ENCODE measurements at places on chromosomes 4 and X.

DNA sequence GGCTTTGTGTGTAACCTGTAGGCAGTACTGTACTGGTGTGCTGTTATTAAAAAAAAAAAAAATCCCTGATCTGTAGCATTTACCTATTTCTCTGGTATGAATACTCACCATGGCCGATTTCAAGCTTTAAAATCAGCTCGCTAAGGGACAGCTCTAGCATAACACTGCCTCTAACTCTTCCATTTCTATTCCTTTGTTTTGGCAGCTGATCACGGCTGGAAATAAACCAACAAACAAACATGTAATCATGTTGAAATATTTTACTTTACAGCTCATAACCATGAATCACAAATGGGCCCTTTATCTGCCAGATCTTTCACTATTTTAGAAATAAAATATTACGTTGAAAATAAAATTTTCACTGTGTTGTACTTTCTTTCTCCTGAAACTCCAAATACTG lies 60.5 kb upstream of the IL15 start:
- no peak overlapping the region for H3K4me3 ChIP-seq
- H3K27ac ChIP-seq = no peak overlapping the region
- DNase-seq = no peak
- H3K36me3 ChIP-seq = no peaks in the 10 kb centered on the region
- peaks cover 16% of the 10 kb centered on the region for H3K4me1 ChIP-seq

DNA sequence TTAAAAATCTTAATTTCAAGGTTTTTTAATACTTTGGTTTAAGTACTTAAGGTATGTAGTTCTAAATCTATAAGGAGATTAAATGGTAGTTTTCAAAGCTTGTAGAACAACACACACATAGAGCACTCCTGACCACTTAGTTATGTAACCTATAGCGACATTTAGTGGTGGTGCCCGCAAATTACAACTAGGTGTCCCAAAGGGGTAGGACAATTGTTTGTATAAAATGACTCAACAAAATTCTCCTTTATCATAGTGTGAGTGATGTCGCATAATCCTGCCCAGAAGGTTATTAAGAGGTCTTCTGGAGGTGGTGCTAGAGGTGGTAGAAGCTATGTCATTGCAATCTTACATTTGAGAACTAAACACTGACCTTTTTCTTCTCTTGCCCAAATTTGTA lies 373.0 kb upstream of the RASGEF1B start:
- H3K27me3 ChIP-seq = peaks cover 6% of the 10 kb centered on the region
- peak; percentile 84 for DNase-seq
- H3K36me3 ChIP-seq = no peaks in the 10 kb centered on the region

- H3K4me1 ChIP-seq = no peaks in the 10 kb centered on the region
- H3K27ac ChIP-seq = no peak overlapping the region
- H3K4me3 ChIP-seq = no peak overlapping the region
- H3K27me3 ChIP-seq = no peaks in the 10 kb centered on the region
Measured at GRCh38 chr4:2165391-2165790, 76.5 kb downstream of the HAUS3 start.

DNA sequence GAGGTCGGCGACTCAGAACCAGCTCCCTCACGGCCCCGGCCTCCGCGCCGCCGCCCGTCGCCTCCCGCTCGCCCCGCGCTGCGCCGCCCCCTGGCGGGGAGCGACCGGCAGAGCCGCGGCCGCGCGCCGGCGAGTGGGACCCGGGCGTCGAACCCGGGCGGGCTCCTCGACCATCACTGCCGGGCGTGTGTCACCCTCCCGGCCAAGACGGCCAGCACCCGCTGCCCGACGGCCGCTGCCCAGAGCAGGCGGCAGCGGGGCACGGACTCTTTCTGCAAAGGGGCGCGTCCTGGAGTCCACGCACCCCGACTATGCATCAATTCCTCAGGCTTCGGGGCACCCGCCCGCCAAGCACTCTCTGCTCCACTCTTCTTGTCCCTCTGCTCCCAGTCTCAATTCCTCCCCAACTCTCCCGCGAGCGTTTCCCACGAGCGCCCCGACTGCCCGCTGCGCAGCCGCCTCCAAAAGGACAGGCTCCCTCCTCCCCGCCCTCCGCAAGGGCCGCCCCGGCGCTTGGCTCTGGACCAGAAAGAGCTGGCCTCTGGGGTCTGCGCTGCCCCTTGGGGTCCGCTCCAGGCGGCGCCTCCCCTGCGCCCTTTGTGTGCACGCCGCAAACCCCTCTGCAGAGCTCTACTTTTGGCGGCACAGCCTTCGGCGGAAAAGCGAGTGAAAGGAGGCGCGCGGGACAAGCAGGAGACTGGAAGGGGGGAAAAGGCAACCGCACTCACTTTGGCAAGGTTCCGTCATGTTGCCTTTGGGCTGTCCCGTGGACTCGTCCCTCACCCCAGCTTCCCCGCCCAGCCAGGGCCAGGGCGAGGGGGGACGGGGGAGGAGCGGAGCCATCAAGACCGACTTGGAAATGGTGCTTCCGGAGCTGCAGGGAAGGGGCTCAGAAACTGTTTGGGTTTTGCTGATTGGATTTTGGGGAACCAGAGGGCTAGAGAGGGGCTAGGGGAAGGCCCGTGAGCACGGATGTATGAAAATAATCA lies 1.0 kb downstream of the PDE5A start:
- H3K36me3 ChIP-seq = no peaks in the 10 kb centered on the region
- no peak overlapping the region for H3K27ac ChIP-seq
- H3K4me3 ChIP-seq = peak overlapping the region; percentile 65
- H3K4me1 ChIP-seq = peaks cover 4% of the 10 kb centered on the region

DNA sequence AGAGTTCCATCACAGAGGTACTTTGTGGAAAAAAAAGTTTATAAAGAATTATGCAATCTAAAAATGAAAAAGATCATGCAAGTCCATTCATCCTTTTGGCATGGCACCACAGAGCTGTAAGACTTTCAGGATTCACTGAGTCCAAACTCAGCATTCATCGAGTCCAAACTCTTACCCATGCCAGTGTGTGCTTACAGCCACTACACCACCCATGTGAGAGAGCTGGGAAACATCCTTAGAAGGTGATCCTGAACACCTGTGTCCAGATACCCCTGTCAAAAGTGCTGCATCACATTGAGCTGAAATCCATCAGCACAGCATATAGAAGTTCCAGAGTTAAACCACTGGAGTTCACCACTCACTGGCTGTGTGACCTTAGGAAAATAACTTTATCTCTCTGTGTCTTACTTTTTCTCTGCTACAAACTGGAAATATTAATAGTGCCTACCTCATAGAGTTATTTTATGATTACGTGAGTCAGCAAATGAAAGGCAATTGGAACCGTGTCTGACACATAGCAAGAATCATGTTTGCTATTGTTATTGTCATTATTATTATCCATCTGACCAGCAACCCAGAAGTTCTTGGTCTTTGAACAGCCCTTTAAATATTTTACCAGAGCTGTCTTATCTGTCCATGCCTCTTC lies 115.0 kb upstream of the FTHL17 start:
- no peak for DNase-seq
- H3K4me1 ChIP-seq = no peaks in the 10 kb centered on the region
- H3K27me3 ChIP-seq = no peaks in the 10 kb centered on the region
- H3K27ac ChIP-seq = no peak overlapping the region
- H3K4me3 ChIP-seq = no peak overlapping the region

GRCh38 chr4:173002830-173003561 lies 165.6 kb upstream of the GALNT7 start:
- no peak overlapping the region for H3K27ac ChIP-seq
- H3K36me3 ChIP-seq = no peaks in the 10 kb centered on the region
- H3K4me1 ChIP-seq = peaks cover 9% of the 10 kb centered on the region
- no peak for DNase-seq

DNA sequence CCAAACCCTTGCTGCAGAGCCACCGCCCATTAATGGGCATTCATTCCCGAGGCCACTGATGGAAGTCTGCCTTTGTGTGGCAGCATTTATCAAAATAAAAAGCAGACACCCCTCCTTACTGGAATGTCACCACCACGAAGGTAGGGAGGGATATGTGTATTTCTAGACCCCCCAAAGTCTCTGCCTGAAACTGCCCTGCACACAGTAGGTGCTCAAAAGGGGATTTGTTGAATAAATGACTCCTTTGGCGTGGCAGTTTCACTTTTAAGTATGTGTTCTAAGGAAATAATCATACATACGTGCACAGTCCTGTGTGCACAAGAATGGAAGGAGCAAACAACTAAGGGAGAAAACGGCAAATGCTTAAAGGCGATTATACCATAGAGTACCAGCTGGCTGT lies 23.6 kb upstream of the GLOD5 start:
- H3K36me3 ChIP-seq = no peaks in the 10 kb centered on the region
- DNase-seq = no peak
- peak overlapping the region; percentile 74 for H3K4me3 ChIP-seq
- H3K4me1 ChIP-seq = no peaks in the 10 kb centered on the region
- H3K27ac ChIP-seq = peak overlapping the region; percentile 81
- H3K27me3 ChIP-seq = no peaks in the 10 kb centered on the region

DNA sequence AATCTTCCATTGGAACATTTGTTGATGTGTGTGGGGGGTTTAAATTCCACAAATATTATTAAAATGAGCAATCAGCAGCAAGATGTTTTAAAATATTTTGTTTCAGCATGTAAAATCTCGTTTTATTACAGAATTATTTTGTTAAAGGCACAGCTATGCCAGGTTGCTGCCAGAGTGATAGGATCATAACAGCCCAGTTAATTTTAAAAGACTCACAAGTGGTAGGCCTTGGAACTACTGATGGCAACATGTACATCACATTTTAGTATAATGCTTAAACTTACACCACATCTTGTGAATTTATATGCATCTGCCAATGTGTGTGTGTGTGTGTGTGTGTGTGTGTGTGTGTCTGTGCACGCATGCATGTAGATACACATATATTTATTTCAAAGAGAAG lies 97.8 kb upstream of the SPRY1 start:
- no peak for DNase-seq
- no peaks in the 10 kb centered on the region for H3K36me3 ChIP-seq
- peaks cover 15% of the 10 kb centered on the region for H3K4me1 ChIP-seq

DNA sequence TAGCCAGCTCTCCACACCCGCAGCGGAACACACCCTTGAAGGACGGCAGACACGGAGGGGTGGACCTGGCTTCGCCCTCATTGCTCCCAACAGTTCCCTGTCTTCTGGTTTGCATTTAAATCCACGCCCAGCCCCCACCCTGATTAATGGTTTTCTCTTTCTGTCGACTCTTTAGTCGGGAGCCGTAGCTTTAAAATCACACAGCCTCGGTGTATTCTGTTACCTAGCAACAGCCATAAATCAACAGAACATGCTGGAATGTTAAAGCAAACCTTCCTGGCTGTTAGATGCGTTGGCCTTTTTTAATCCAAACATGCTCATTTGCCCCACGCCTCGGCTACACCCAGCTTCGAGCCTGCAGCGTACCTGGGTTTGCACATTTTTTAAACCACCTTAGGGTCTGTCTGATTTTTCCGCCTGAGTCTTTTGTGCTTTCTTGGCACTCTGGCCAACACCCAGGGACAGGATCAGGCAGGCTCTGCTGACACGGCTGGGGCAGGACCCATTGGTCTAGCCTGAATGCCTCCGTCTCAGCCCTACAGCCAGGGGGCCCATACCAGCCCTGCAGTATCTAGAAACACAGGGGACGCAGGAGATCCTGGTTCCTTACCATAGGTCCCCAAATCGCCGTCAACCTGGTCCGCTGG lies 21.4 kb upstream of the PPP2R2C start:
- no peak overlapping the region for H3K27ac ChIP-seq
- no peaks in the 10 kb centered on the region for H3K4me1 ChIP-seq
- no peak overlapping the region for H3K4me3 ChIP-seq
- no peaks in the 10 kb centered on the region for H3K36me3 ChIP-seq

- H3K4me3 ChIP-seq = no peak overlapping the region
- no peak overlapping the region for H3K27ac ChIP-seq
- H3K27me3 ChIP-seq = no peaks in the 10 kb centered on the region
- no peak for DNase-seq
- H3K36me3 ChIP-seq = peaks cover 9% of the 10 kb centered on the region
Measured at GRCh38 chr4:139142087-139142486, 34.9 kb downstream of the ELF2 start.

DNA sequence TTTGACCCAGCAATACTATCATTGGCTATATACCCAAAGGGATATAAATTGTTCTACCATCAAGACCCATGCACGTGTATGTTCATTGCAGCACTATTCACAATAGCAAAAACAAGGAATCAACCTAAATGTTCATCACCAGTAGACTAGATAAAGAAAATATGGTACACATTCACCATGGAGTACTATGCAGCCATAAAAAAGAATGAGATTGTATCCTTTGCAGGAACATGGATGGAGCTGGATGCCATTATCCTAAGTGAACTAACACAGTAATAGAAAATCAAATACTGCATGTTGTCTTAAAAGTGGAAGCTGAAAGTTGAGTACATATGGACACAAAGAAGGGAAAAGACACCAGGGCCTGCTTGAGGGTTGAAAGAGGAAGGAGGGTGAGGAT lies 803.1 kb upstream of the PCDH10 start:
- H3K27me3 ChIP-seq = no peaks in the 10 kb centered on the region
- no peak for DNase-seq
- H3K36me3 ChIP-seq = no peaks in the 10 kb centered on the region
- no peak overlapping the region for H3K27ac ChIP-seq

DNA sequence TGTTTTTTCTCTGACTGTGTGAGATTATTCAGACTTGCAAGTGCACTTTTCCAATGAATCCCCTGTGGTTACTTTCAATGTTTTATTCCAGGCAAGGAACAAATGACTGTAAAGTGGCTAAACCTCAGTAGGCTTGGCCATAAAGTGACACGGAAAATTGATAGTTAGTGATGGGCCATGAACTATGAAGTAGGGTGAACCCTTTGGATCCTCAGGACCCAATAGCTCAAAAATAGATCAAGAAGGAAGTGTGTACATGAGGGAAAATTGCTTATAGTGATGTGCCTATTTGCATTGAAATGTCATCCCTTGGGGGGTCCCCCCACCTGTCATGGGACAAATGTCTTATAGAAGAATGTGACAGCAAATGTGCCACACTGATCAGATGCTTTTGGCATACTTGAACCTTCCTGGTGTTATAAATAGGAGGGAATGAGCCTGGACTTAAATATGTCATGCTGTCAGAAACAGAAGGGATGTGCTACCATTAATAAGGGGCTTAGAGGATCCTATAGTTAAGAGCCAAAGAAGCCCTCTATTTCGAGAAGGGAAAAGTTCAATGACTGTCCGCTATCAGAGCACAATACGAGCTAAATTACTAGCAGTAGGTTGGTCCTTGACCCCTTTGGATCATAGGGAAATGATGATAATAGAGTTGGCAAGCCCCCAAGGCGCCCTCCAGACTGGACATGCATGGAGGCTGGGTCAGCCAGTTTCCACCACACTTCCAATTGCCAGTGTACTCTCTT lies 30.3 kb downstream of the SLC16A2 start:
- 0 out of 2 replicates have a peak, but pooled peaks cover 3% of the 10 kb centered on the region for H3K36me3 ChIP-seq
- no peaks in the 10 kb centered on the region for H3K27me3 ChIP-seq
- DNase-seq = no peak
- no peak overlapping the region for H3K27ac ChIP-seq
- no peak overlapping the region for H3K4me3 ChIP-seq
- H3K4me1 ChIP-seq = peaks cover 25% of the 10 kb centered on the region

Measured in SJCRH30 (cell line).